Activated gamma-delta T cell treated with anti-CD3 and anti-CD28 coated beads, Interleukin-2, amount 50 U/mL, for 16 hours (primary cell): ENCODE measurements at places on chromosomes 2 and 18.

GRCh38 chr2:136628490-136628889, 136.9 kb upstream of the THSD7B start:
- DNase-seq: no peak

GRCh38 chr2:239142806-239143205, 258.0 kb downstream of the HDAC4 start:
- DNase-seq: no peak

DNA sequence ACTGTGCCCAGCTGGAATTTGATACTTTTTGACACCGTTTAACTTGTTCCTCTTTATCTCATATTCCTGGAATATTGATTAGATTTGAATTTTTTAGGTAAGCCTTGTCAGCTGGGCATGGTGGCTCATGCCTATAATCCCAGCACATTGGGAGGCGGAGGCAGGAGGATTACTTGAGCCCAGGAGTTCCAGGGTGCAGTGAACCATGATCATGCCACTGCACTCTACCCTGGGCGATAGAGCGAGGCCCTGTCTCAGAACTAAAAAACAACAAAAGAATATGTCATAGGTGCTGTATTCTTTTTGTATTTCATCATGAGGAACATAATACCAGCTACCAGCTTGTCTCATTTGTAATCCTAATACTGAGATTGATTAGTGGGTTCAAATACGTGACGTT, 90.3 kb downstream of the ZNF532 start:
- DNase-seq: no peak

- DNase-seq: no peak
Measured at GRCh38 chr2:146412625-146413024, 1432.2 kb upstream of the ACVR2A start.

GRCh38 chr2:55498582-55498981, 20.9 kb upstream of the CFAP36 start:
- no peak for DNase-seq

GRCh38 chr18:3263132-3263700, 1.3 kb downstream of the MYL12B start:
- DNase-seq: no peak

- DNase-seq: no peak
Measured at GRCh38 chr18:60295674-60296073, 76.9 kb downstream of the MC4R start.

- DNase-seq: no peak
Measured at GRCh38 chr2:73107211-73107926, 5.4 kb downstream of the RAB11FIP5 start.

DNA sequence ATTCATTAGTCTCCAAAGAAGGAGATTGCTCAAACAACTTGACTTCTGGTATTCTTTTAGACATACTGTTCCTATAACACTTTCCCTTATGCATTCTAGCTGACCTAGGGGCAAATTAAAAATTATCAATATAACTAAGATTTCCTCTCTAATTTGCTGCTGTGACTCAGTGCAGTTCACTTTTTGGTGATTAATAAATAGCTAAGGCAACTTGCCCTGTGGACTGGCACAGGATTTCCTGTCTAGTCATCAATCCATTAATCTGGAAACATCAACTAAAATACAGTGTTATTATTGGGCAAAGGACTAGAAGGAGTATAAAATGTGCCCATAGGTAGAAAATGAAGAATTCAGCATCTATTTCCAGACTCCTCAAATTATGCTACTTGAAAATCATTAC, 83.5 kb upstream of the SERPINE2 start:
- no peak for DNase-seq
